ENCODE measurements at places on chromosomes 11 and 22.

- H3K36me3 ChIP-seq = no peaks in the 10 kb centered on the region
- H3K4me1 ChIP-seq = no peaks in the 10 kb centered on the region
- H3K4me3 ChIP-seq = no peak overlapping the region
- H3K27ac ChIP-seq = no peak overlapping the region
- no peaks in the 10 kb centered on the region for H3K27me3 ChIP-seq
- no peak for DNase-seq
These were observed 329.6 kb upstream of the B3GAT1 start for GRCh38 chr11:134741453-134742223.

DNA sequence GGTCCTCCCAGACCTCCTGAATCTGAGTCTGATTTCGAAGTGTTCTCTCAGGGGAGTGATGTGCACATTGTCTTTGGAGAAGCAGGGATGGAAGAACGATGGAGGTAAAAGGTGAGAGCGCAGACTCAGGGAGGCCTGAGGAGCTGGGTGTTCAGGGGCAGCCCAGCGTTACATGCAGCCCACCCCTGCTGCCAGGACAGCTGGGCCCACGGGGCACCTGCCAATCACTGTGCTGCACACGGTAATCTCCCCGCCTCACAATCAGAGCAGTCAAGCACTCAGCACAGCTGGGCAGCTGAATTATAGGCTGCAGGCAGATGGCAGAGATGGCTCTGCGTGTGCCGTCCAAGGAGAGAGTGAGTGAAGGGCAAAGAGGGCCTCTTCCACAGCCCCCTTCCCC, 17.9 kb upstream of the HTR3A start:
- no peaks in the 10 kb centered on the region for H3K36me3 ChIP-seq
- H3K4me1 ChIP-seq = no peaks in the 10 kb centered on the region
- no peak overlapping the region for H3K4me3 ChIP-seq
- DNase-seq = no peak

- no peak overlapping the region for H3K4me3 ChIP-seq
- no peak overlapping the region for H3K27ac ChIP-seq
- no peak for DNase-seq
- H3K27me3 ChIP-seq = no peaks in the 10 kb centered on the region
These were observed 183.1 kb downstream of the CHST1 start for GRCh38 chr11:45482331-45482730.

DNA sequence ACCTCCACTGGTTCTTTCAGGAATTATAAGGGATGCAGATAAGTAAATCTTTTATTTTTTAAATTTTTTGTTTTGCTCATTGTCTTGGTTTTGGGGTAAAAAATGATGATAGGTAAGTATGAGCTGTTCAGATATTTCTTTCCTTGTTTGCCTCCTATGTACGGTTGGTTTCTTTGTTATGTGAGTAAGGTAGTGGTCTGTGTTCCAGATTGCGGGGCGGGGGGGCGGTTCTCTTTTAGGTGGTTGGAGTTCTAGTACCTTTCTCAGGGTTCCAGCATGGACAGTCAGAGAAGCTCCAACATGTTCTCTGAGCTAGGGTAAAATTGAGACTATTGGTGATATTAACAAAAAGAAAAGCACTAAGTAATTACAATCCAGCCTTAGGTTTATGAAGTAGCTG, 2.4 kb downstream of the CTNND1 start:
- H3K36me3 ChIP-seq = no peaks in the 10 kb centered on the region
- no peak overlapping the region for H3K4me3 ChIP-seq
- H3K27me3 ChIP-seq = no peaks in the 10 kb centered on the region
- peaks cover 14% of the 10 kb centered on the region for H3K4me1 ChIP-seq

GRCh38 chr11:122711831-122712381, 56.4 kb downstream of the UBASH3B start:
- H3K4me1 ChIP-seq = peaks cover 8% of the 10 kb centered on the region
- H3K36me3 ChIP-seq = no peaks in the 10 kb centered on the region
- H3K4me3 ChIP-seq = no peak overlapping the region
- no peak overlapping the region for H3K27ac ChIP-seq
- no peaks in the 10 kb centered on the region for H3K27me3 ChIP-seq

DNA sequence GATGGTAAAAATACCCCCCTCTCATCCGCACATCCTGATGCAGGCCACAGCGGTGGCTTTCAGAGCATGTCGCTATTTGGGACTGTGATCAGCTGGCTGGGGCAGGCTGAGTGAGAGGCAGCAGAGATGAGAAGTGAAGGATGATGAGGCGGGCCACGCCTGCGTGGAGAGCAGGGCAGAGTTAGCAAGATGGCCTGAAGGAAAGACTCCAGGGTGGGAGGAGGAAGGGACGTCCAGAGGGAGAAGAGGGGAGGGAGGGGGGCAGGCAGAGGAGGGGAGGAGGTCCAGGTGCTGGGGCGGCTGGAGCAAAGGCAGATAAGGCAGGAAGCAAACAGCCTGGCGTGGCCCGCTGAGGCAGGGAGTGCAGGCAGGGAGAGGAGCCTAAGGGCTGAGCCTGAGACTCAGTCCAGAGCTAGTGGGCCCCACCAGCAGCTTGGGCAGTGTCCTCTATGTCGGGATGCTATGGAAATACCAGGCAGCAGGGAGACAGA, 29.1 kb downstream of the LRFN4 start:
- H3K36me3 ChIP-seq = no peaks in the 10 kb centered on the region
- peaks cover 17% of the 10 kb centered on the region for H3K27me3 ChIP-seq
- no peak for DNase-seq

DNA sequence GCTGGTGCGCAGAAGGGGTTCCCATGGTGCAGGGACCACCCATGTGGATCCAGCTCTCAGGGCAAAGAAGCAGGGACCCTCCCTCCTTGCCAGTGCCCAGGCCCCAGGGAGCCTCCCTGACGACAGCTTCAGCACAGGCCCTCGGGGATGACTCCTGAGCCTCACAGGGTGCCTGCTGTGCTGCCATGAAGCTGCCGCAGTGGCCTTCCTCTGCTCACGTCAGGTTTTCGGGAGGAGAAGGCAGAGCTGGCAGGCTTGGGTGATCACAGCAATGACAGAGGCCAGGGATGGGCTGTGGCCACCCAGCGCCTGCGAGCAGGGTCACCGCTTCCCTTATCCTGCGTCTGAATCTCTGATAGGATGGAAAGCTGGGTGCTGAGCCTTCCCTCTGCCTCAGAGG, 276.2 kb downstream of the BRD1 start:
- H3K4me1 ChIP-seq = no peaks in the 10 kb centered on the region
- peaks cover 4% of the 10 kb centered on the region for H3K36me3 ChIP-seq
- H3K27ac ChIP-seq = no peak overlapping the region
- H3K27me3 ChIP-seq = peaks cover 16% of the 10 kb centered on the region
- no peak for DNase-seq
- no peak overlapping the region for H3K4me3 ChIP-seq

DNA sequence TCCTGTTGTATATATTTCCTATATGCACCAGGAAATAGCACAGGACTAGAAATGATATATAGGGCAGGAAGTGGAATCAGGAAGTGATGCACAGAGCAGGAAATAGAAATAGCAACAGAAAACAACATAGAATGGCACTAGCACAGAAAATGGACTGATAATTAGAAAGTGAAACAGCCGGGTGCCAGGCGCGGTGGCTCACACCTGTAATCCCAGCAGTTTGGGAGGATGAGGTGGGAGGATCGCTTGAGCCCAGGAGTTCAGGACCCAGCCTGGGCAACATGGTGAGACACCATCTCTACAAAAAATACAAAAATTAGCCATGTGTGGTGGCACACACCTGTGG, 10.0 kb upstream of the RELT start:
- no peaks in the 10 kb centered on the region for H3K36me3 ChIP-seq
- peak overlapping the region; percentile 1 for H3K4me3 ChIP-seq
- peak overlapping the region; percentile 91 for H3K27ac ChIP-seq

DNA sequence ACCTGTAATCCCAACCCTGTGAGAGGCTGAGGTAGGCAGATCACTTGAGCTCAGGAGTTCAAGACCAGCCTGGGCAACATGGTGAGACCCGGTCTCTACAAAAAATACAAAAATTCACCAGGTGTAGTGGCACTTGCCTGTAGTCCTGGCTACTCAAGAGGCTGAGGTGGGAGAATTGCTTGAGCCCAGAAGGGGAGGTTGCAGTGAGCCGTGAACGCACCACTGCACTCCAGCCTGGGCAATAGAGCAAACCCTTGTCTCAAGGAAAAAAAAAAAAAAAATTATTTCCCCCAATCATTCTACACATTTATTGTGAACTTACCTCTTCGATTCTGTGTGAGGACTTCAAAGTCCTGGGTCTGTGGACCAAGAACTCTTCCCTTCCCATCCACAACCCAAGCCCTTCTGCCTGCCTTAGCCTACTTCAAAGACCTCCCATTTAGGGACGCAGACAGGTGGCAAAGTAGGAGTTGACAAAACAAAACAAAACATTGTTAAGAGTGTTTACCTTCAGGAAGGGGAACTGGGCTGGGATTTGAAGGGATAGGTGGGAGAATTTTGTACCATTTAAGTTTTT, 3.8 kb upstream of the WEE1 start:
- peaks cover 13% of the 10 kb centered on the region for H3K27me3 ChIP-seq
- no peak for DNase-seq
- peak overlapping the region; percentile 58 for H3K27ac ChIP-seq
- no peaks in the 10 kb centered on the region for H3K36me3 ChIP-seq

- no peaks in the 10 kb centered on the region for H3K27me3 ChIP-seq
- no peaks in the 10 kb centered on the region for H3K36me3 ChIP-seq
- no peak overlapping the region for H3K27ac ChIP-seq
- H3K4me1 ChIP-seq = no peaks in the 10 kb centered on the region
These were observed 9.0 kb upstream of the MICAL3 start for GRCh38 chr22:18033204-18033998.

DNA sequence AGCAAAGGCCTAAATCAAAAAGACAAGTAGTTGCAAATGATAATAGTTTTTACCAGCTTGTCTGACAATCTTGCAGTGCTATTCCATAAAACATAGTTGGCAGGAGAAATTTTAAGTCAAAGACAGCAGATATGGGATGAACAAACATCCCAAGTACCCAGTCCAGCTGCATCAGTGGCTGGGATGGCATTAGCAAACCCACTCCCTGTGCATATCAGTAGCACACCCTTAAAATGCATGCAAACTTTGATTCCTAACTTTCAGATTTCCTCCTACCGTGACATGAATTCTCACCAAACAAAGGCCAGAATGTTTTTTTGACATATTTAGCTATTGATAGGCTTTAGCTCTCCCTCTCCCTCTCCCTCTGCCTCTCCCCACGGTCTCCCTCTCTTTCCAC, 27.8 kb upstream of the CCDC86 start:
- no peak overlapping the region for H3K4me3 ChIP-seq
- no peaks in the 10 kb centered on the region for H3K4me1 ChIP-seq
- no peak overlapping the region for H3K27ac ChIP-seq
- no peaks in the 10 kb centered on the region for H3K27me3 ChIP-seq

GRCh38 chr11:121588747-121589146, 136.0 kb upstream of the SORL1-AS1 start:
- no peak for DNase-seq
- no peaks in the 10 kb centered on the region for H3K4me1 ChIP-seq
- no peak overlapping the region for H3K27ac ChIP-seq

GRCh38 chr11:72229925-72230763, 5.6 kb downstream of the INPPL1 start:
- no peak overlapping the region for H3K27ac ChIP-seq
- H3K4me3 ChIP-seq = no peak overlapping the region
- no peaks in the 10 kb centered on the region for H3K27me3 ChIP-seq
- peaks cover 19% of the 10 kb centered on the region for H3K4me1 ChIP-seq
- H3K36me3 ChIP-seq = peaks cover 19% of the 10 kb centered on the region

DNA sequence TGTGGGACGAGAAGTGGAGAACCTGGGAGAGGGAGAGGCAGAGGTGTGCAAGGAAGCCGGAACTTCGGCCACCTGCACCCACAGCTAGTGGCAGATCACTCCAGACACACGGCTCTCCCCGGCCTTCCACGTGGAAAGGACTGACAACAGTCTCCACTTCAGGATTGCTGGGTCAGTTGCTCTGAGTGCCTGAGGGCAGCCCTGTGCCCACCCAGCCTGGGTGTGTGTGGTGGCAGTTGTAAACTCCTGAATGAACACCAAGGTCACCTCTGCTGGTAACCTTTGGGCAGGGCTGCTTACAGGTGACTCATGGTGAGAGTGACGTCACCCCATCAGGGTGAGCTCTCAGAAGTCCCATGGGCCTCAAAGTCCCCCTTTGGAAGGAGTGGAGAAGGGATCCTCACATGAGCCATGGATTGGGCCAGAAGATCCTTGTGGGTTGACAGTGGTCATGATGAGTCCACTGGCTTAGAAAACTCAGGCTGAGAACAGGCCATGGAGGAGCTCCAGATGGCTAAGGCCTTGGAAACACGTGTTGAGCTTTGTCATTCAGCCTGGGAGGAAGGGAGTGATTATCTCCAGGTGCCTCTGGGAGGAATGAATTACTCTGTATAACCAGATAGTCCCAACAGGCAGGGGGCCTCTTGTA, 71.3 kb downstream of the BCR start:
- peaks cover 32% of the 10 kb centered on the region for H3K36me3 ChIP-seq
- no peaks in the 10 kb centered on the region for H3K27me3 ChIP-seq
- DNase-seq = no peak
- peaks cover 58% of the 10 kb centered on the region for H3K4me1 ChIP-seq
- H3K27ac ChIP-seq = no peak overlapping the region

DNA sequence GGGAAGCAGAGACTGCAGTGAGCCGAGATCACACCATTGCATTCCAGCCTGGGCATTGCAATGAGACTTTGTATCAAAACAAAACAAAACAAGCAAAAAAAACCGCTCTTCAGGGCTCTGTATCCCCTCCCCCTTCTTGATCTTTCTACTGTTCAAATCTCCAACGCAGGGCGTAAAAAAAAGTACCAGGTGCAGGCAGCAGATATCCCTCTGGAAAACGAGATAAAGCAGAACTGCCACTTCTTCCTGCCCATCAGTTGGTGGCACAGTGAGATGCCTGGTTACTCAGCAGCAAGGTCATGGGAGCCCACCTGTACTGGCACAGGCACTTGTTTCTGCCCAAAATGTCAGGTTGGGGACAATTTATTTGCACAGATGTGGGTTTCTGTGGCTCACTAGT, 11.2 kb downstream of the CCS start:
- no peaks in the 10 kb centered on the region for H3K4me1 ChIP-seq
- H3K4me3 ChIP-seq = no peak overlapping the region
- no peak for DNase-seq
- no peaks in the 10 kb centered on the region for H3K27me3 ChIP-seq

DNA sequence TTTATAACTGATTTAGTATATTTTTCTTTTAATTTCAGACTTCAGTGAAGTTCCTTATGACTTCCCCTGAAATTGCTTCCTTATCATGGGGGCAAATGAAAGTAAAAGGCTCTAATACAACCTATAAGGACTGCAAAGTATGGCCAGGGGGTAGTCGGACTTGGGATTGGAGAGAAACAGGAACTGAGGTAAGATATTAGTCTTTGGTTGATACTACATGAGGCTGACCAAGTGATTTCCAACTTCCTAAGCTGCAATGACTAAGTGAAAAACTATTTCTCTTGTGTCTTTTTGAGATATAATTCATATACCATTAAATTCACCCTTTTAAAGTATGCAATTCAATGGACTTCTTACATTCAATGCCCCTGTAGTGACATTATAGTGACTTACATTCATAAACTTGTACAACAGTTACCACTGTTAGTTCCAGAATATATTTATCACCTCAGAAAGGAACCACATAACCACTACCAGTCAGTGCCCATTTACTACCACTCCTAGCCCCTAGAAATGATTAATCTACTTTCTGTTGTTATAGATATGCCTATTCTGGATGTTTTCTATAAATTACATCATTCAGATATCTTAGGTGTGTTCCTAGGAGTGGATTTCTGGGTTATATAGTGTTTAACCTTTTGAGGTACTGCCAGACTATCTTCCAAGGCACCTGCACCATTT, 21.6 kb downstream of the AAMDC start:
- no peak overlapping the region for H3K4me3 ChIP-seq
- H3K4me1 ChIP-seq = no peaks in the 10 kb centered on the region
- no peaks in the 10 kb centered on the region for H3K36me3 ChIP-seq
- H3K27ac ChIP-seq = no peak overlapping the region
- H3K27me3 ChIP-seq = no peaks in the 10 kb centered on the region
- no peak for DNase-seq

- peaks cover 2% of the 10 kb centered on the region for H3K4me1 ChIP-seq
- no peaks in the 10 kb centered on the region for H3K27me3 ChIP-seq
- H3K4me3 ChIP-seq = no peak overlapping the region
These were observed 14.0 kb downstream of the PGAP2 start for GRCh38 chr11:3822312-3822711.
